Nephron progenitor cell (in vitro differentiated cells): ENCODE measurements at places on chromosomes 2 and 18.

DNA sequence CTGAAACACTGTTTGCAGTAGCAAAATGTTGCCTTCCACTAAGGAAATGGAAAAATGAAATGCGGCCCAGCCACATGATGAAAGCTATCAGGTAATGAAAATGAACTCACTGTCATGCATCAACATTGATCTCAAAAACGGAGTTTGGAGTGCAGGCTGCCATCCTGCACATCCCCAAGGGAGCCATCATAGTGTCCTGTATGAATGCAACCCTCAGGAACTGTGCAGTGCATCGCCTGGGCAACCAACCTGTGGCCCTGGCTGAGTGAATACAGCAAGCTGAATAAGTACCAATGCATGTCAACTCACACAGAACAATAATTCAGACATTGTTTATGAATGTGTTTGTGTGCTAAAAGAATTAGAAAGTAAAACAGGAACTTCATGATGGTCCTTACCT lies 23.1 kb upstream of the TXNDC2 start:
- DNase-seq = no peak

DNA sequence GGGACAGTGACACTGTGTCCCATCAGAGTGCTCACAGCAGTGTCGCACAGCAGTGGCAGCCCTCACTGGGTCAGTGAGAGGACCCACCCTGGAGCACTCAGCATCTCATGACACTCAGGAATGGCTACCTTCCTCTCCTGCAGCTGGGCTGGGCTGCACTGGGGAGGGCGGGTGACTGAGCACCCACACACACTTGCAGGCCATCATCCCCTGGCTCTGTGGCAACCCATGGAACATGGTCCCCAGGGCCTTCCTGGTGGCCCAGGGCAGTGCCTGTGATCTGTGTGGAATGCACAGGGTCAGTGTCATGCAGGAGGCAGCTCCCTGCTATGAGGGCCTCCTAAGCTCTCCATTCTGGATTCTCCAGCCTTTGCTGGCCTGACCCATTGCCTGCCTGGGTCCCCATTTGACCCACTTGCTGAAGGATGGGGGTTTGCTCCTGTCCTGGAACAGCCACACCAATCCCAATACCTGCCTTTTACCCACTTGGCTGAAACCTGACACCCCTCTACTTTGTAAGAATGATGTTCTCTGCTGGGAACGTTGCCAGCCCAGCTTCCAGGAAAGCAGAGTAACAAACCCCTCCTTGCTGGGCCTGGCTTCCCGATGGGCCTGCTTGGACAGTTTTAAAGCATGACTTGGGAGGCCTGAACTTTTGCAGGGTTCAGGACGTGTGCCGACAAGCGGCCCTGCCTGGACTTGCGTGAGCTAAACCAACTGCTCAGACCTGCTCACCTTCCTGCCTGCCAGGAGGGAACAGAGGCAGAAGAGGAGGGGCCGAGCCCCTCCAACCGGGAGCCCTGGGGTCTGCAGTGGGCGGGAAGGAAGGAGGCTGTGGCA lies 13.7 kb downstream of the HS6ST1 start:
- DNase-seq = no peak

DNA sequence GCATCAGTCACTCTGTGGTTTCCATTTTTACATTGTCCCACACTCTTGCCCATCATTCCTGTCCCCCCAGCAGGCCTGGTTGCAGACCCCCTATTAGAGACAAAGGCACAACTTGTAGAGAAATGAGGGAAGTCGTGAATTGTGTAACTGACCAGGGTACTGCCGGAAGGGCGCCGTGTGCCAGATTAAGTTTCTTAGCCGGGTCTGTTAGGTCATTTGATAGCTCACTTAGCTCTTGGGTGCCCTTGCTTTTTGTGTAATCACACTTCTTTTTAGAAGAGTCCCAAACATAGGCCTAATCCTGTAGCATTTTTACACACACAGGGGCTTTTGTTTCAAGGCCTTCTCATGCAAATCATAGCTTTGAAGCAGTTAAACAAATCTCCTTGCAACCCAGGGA lies 87.2 kb downstream of the CTAGE1 start:
- DNase-seq = no peak

GRCh38 chr18:36333414-36333813 lies 35.9 kb downstream of the FHOD3 start:
- DNase-seq = no peak

DNA sequence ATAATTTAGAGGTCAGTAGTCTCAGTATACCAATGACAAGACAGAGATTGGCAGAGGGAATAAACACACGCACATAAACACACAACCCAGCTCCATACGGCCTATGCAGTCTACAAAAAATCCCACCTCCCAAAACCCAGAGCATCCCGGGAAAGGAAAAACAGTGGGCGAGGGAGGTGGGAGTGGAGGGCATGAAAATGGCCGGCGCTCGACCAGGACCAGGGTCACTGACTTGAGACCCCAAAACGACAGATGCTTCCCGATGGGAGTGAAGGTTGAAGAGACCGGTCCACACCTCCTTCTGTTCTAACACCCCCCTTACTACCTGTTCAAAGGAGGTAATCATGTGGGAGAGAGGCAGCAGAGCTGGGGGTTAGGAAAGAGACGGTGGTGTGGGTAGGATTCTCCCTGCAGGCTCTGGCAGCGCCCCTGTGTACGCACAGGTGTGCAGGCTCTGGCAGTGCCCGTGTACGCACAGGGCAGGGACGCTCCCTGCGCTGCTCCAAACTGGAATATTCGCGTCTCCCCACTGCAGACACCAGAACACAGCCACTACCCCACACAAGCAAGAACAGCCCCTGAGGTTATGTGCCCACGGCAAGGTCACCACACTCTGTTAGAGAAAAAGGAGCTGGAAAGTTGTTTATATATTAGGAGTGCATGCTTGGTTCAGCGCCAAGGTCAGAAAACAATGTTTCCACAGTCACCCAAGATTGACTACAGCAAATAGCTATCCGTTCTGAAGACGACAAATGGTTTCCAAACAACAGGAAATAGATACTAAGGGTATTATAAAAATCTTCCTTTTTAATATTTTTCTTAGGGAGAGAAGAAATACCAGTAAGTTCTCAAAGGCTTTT lies 67.9 kb downstream of the EIPR1 start:
- DNase-seq = no peak

DNA sequence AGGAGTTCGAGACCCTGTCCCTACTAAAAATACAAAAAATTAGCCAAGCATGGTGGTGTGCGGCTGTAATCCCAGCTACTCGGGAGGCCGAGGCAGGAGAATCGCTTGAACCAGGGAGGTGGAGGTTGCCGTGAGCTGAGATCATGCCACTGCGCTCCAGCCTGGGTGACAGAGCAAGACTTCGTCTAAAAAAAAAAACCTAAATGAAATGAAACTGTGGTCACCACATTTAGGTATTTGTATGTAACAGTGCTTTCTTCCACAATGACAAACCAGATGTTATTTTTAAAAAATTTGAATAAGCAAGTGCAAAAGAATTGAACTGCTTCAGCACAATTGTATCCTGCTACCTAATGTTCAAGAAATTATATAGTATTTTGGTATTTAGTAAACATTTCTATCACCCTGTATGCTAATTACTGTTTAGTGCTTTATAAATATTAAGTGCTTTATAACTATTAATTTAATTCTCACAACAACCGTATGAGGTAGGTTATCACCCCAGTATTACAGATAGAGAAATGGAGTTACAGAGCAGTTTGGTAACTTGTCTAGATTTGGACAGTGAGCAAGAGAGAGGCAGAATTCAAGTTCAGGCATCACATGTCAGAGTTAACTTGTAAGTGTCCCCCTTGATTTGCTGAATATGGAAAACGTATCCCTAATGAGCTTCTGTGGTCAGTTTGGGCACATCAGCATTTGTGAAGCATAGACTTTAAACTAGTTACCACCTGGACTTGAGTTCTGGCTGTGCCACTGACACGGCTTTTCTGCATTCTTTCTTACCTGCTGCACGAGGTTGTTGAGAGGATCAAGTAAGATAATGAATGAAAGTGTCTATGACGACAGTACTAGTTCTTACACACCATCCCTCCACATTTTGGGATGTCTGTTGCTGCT lies 14.4 kb downstream of the PHLPP1 start:
- DNase-seq = no peak

- DNase-seq = no peak
These were observed 130.0 kb downstream of the SH3RF3 start for GRCh38 chr2:109258905-109259540.

DNA sequence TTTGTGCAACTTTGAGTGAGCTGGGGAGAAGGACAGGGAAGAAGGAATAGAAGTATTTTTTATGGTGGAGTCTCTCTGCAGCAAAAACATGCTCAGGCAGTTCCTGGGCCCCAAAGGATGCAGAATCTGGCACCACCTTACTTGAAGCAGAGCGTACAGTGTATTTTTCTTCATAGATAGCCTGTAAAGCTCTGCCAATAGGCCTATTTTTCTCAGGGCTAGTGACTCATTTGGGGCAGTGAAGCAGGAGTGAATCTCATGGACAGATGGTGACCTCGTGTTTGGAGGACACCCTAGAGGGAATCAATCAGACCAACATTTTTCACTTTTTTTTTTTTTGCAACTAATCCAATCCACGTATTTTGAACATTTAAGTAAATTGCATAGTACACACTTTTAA lies 268.1 kb upstream of the CXCR4 start:
- DNase-seq = no peak

GRCh38 chr2:241809383-241810306 lies 652 bp downstream of the NEU4 start:
- DNase-seq = no peak

- DNase-seq = no peak
These were observed 68.4 kb downstream of the COPS7B start for GRCh38 chr2:231854616-231855125.
